ENCODE measurements at places on chromosomes 7 and 10. TPM values are rescaled to one million over a fixed set of nuclear protein-coding genes. Genes with fewer than 3 reads are reported as not detected.

The DYNC1I1 gene
- 0.32 TPM for total RNA-seq

DNA sequence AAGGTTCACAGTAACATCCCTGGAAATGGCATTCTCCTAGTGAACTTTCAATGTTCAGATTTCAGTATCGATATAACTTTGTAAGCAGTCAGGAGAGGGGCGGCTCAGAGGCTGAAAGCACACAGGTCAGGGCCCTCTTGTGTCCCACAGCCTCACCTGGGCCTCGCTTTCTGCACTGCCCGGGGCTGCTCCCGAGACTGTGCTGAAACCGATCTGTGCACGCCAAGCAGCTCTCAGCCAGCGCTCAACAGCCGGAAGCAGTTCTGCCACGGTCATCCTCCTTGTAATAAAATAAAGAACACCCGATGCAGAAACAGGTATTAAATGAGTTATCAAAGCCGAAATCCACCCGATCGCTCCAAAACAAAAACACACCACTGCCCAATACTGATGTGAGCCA is 106.0 kb downstream of the DIP2C start:
- DNase-seq, result no peak

The NOS3 gene
- total RNA-seq, result 0.32 TPM

The RSPH10B gene
- 0.35 TPM for total RNA-seq

DNA sequence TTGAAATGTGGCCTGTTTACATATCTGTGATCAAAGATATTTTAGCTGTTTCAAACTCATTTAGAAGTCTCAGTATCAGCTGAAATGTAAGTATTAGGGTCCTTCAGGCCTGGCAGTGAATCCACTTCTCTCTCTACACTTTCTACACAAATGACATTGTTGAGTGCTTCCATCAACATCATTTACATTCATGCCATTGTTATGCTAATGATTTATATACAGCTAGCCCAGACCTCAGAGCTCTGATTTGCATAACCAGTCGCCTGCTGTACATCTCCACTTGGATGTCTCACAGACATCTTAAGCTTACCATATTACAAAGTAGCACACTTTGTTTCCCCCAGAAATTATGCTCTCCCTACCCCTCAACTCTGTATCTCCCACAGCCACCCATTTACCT is 71.6 kb downstream of the GSDME start:
- DNase-seq, result no peak

The IQUB gene
- total RNA-seq, result not detected

DNA sequence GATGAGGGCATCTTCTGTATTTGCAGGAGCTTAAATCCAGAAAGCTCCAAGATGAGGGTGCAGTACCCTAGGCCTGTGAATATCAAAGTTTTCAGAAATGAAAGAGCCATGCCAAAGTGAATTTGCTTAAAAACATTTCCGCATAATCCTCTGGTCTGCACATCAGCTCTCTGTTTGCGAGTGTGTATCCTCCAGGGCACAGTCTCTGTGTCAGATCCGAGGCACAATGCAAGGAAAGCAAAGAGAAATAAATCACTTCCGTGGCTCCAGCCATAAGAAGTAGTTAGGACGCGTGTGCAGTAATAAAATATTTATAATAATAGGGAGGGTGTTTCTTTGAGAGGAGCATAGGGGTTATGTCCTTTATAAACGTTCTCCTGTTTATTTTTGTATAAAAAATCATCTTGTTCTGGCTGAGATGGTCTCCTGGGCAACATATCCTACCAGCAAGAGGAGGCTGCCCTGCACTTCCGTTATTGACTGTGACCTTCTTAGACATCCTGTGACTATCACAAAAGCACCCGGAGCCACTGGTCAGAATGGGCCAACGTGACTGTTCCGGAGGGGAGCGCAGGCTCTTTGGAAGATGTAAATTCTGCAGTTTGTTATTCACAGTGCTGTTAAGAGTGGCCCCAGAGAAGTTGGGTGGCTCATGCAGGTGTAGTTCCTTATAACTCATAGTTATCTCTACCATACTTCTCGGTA is 667.6 kb upstream of the FOXK1 start:
- no peak for DNase-seq

GRCh38 chr10:60270426-60270825 is 119.2 kb downstream of the ANK3 start:
- no peak for DNase-seq

DNA sequence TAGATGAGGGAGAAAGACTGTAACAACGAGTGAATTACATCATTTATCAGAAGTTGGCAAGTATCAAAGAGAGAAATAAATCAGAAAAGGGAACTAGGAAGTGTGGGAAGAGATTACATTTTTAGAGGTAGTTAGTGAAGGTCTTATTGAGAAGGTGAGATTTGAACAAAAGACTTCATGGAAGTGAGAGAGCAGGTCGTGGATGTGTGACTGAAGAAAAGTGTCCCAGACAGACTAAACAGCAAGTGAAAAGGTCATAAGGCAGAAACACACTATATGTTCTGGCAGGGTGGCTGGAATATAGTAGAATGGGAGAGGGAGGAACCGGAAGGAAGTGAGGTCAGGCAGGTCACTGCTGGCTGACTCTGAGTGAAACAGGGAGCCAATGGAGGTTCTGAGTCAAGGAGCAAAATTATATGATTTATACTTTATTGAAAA is 35.7 kb upstream of the RHOBTB1 start:
- no peak for DNase-seq

The CLRN3 gene
- not detected for total RNA-seq

DNA sequence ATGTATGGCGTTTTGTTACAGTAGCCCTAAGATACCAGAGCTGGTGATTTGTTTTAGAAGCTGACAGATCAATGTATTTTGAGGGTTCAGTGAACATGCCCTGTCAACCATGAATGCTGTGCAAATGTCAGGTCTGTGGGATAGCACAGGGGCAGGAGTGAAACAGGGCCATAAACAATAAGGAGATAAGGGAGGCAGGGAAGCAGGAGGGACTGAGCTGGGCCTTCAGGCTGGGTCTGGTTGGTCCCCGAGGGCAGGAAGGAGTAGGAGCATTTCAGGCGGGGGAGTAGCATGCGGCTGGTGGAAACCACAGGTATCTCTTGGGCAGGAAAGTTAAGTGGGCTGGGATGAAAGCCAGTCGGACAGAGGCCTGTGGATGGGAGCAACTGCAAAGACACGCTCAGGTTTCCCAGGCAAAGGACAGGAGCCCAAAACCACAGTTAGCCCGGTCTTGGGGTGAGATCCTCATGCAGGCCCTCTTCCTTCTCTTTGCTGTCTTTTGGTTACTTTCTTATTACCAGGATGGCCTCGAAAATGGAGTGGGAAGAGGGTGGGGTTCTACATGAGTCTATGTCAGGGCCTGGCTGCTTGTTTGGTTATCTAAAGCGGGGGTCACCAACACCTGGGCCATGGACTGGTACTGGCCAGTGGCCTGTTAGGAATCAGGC is 69.5 kb upstream of the SEPHS1 start:
- no peak for DNase-seq

The GIMAP1 gene
- total RNA-seq, result 1.3 TPM

DNA sequence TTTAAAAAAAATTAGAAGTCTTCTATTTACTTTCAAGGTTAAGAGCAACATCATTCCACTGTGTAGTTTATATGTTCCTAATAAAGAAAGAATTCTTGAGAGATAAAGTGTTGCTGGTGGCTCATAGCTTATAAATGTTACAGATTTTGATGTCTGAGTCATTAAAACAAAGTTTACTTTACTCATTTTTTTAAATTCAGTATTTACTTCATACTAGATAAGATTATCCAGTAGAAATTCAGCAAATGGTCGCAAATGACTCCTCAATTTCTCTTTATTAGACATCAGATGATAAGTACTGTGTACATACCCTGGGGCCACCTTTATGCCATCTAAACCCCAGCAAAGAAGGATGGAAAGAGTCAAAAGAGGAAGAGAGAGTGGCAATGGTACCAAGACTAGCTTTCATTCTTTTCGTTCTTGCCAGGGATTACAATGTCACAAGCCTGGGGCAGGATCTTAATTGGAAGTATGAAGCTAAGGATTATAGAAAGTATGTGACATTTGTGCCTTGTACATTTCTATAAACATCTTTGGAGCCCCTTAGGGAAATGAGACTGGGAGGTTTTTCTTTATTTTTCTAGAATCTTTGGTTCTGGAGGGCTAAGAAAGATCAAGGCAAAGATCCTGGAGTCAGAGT is 206.1 kb downstream of the CHRM2 start:
- DNase-seq, result no peak

- no peak for DNase-seq
These were observed 4.4 kb upstream of the NUP205 start for GRCh38 chr7:135553346-135553745.

GRCh38 chr10:15334650-15335323 is 36.3 kb downstream of the FAM171A1 start:
- no peak for DNase-seq

- DNase-seq, result no peak
These were observed 23.6 kb upstream of the PFKP start for GRCh38 chr10:3043512-3044368.

The STEAP1B gene
- total RNA-seq, result not detected

- DNase-seq, result no peak
These were observed 10.1 kb downstream of the NPC1L1 start for GRCh38 chr7:44530990-44531389.

DNA sequence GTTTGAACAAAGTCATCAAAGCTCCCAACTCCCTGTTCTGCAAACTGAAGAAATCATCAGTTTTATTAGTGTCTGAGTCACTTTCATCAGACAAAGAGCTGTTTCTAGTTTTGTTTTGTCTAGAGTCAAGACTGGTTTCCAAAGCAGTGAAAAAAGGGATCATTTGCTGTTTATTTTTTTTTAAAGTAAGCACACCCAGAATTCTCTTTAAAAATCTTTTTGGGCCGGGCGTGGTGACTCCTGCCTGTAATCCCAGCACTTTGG is 972.0 kb upstream of the CELF2 start:
- no peak for DNase-seq

The GDI2 gene
- 261 TPM for total RNA-seq

DNA sequence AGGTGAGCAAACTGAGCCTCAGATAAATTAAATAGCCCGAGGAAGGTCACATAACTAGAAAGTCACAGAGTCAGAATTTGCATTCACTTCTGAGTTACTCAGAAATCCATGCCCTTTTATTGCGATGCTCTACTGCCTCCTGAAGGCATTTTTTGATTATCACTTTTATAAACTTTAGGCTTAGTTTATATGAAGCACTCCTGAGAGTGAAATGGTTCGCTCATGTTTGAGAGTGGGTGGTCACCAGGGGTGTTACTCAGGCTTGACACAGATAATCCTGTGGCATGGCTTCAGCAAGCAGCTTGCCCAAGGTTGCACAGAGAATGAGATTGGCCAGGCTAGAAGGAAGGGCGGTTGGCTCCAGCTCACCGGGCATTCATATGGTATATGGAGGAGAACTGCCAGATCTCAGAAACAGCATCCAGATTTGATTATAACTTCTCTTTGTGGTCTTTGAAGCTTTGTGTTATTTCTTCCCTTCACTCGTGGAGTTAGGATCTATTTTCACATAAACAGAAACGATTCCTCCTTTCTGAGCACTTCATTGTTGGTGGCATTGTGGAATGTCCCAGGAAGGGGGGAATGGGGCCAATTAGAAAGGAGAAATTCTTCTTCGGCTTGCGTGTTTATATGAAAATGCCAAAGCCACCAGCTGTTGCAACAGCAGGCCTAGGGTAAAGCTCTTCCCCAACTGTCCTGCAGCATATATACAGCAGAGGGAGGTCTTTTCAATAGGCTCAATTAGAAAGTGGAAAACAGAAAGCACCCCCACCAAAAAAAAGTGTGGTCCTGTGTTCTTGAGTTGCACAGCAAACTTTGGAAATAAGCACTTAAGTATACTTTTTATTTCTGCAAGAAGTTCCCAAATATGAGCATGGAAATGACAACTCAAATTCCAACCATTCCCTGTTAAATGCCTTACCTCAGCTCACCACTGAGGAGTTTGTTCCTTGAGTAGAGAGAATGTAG is 628.8 kb downstream of the SUGCT start:
- DNase-seq, result no peak

- DNase-seq, result no peak
These were observed 326.5 kb upstream of the SEMA3C start for GRCh38 chr7:81245353-81245752.

The FGL2 gene
- total RNA-seq, result 1.7 TPM

The SEMA4G gene
- total RNA-seq, result 0.19 TPM

DNA sequence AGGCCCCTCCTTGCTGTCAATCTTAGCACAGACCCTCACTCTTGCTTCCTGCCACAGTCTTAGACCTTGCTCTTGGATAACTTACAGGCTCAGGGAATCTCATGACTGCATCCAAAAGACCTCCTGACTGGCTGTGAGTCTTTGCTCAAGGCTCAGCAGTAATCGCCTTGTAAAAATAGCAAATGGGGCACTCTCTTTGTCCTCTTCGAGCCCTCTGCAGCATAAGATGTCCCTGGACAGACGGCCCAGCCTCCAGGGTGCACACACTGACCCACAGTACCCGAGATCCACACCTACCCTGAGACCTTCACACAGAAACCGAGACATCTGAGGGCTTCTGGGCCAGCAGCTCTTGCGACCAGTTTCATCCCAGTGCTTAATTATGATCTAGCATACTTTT is 65.9 kb upstream of the DDC start:
- DNase-seq, result no peak

The TMUB1 gene
- total RNA-seq, result 79.5 TPM

DNA sequence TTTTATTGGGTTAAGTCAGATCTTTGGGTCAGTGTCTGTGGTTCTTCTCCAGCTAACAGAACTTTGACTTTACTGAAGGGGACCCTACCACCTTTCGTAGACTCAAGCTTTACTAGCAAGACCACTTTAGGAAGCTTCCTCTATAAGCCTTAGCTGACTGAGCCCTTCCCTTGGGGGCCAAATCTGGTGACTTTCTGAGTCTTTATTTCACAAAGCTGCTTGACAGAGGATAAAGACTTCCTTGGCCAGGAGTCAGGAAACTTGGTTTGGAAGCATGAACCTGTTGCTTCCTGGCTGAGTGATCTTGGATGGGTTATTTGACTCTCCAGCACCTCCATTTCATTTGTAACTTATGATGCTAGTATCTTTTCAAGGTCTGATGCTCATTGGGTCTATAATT is 466.7 kb downstream of the TYW1 start:
- no peak for DNase-seq

DNA sequence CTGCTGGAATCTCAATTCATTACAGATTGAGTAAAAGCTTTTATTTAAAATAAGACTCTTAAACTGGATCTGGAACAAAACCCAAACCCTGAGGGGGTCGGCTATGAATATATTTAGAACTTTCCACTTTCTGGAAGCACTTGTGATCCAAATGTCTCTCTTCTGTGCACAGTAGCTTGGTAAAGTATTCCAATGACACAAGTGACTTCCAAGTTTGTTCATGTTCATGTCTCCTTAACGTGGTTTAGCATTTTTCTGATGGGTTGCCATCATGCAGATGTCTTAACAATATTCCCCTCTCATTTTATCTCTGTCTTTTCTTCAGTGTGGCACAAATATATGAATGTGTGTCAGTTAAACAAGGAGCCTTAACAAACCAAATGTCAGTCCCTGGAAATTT is 191.9 kb upstream of the SORCS1 start:
- DNase-seq, result no peak

DNA sequence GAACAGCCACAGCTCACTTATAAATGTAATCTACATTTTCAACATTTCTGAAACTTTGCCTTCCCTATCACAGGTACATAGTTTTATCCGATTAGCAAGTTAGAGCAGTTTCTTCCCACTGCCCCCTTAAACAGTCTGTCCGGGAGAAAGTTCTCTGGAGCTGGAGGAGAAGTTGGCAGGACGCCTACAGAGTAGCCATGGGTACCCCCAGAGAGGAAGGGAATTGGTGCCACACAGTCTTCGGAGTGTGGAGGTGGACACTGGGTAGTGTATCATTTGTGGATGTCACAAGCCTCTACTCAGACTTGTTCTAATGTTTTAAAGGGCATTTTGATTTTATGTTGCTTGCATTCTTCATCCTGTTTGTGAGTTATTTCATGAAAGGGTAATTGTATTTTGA is 39.0 kb downstream of the TAF3 start:
- DNase-seq, result no peak
